GM23338 (cell line): ENCODE measurements at places on chromosomes 7 and 10. TPM values are rescaled to one million over a fixed set of nuclear protein-coding genes. Genes with fewer than 3 reads are reported as not detected.
A peak's percentile ranks its signal among the peaks of the same experiment; 100 is the strongest.

DNA sequence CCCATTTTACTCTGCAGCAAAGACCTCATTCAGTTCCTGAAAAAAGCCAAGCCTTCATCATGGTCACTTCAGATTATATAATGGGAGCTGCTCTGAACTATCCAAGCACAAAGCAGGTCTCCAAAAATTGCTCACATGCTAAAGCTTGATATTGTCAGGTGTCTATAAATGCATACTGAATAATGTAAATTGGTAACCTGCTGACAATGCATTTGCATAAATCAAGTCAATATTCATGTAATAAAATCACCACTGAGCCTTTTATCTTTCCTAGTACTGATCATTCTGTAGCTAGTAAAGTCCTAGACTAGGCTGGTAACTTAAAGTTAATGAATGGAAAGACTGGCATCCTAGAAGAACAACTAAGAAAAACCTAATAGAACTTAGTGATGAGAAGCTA, 188.3 kb downstream of the IMMP2L start:
- DNase-seq, result no peak
- no peaks in the 10 kb centered on the region for H3K27me3 ChIP-seq
- no peaks in the 10 kb centered on the region for H3K4me1 ChIP-seq
- H3K36me3 ChIP-seq, result no peaks in the 10 kb centered on the region
- no peak overlapping the region for H3K4me3 ChIP-seq

DNA sequence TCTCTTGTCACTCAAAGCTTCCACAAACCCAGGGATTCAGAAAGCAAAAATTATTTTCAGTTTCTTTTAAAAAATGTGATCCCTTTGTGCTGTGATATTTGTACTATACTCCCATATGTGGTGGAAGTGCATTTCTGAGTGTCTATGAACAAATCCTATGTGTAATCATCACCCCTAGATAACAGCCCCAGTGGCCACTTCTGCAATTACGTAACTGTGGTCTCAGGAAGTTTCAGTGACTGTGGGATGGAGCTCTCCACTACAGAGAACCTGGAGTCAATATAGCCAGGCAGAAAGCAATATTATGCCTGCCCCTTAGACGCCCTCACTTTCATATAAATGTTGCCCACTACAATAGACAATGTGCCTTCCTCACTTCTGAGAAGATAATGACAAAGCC, 1101.7 kb upstream of the GHITM start:
- H3K27ac ChIP-seq, result no peak overlapping the region
- no peak overlapping the region for H3K4me3 ChIP-seq
- no peaks in the 10 kb centered on the region for H3K4me1 ChIP-seq
- H3K36me3 ChIP-seq, result no peaks in the 10 kb centered on the region
- H3K27me3 ChIP-seq, result no peaks in the 10 kb centered on the region

DNA sequence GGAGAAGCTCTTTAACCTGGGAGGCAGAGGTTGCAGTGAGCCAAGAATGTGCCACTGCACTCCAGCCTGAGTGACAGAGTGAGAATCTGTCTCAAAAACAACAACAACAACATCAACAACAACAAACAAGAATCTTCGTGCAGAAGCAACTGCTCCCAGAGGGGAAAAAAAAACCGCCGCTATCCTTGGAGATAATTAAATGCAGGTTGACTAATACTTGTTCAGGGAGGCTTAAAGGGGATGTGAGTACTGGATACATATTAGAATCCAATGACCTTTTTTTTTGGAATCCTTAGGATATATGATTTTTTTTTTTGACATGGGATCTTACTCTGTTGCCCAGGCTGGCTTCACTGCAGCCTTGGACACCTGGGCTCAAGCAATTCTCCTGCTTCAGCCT, 89.6 kb upstream of the FAM171A1 start:
- DNase-seq, result no peak
- peaks cover 14% of the 10 kb centered on the region for H3K27me3 ChIP-seq
- H3K4me3 ChIP-seq, result no peak overlapping the region
- H3K27ac ChIP-seq, result no peak overlapping the region

DNA sequence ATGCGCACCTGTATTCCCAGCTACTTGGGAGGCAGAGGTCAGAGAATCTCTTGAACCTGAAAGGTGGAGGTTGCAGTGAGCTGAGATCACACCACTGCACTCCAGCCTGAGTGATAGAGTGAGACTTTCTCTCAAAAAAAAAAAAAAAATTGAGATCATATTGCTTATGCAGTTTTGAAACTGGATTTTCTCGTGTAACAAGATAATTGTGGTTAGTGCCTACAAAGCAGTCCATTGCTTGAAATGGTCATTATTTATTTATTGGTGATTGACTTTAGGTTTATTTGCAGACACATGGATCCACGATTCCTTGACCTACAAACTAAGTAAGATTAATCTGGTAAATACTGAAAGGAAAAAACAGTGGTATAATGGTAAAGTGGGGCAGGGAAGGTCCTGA, 149.8 kb downstream of the TAX1BP1 start:
- H3K4me1 ChIP-seq, result no peaks in the 10 kb centered on the region; the same call in 1 of the 2 replicates
- H3K27ac ChIP-seq, result no peak overlapping the region
- no peak for DNase-seq
- H3K27me3 ChIP-seq, result no peaks in the 10 kb centered on the region

GRCh38 chr10:96047004-96047649, 3.7 kb downstream of the CCNJ start:
- H3K27me3 ChIP-seq, result peaks cover 8% of the 10 kb centered on the region
- 0 out of 2 replicates have a peak, but pooled peaks cover 13% of the 10 kb centered on the region for H3K4me1 ChIP-seq
- DNase-seq, result no peak

DNA sequence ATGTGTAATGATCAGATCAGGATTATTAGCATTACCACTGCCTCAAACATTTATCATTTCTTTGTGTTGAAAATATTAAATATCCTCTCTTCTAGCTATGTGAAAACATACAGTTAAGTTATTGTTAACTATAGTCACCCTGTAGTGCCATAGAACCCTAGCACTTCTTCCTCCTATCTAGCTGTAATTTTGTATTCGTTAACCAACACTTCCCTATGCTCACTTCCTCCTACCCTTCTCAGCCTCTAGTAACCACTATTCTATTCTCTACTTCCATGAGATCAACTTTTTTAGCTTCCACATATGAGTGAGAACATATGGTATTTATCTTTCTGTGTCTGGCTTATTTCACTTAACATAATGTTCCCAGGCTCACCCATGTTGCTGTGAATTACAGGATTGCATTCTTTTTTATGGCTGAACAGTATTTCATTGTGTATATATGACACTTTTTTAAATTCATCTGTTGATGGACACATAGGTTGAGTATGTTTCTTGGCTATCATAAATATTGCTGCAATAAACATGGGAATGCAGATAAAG, 132.7 kb upstream of the RHOBTB1 start:
- H3K4me1 ChIP-seq, result no peaks in the 10 kb centered on the region

GRCh38 chr7:4939971-4940728, 18.8 kb downstream of the MMD2 start:
- no peak overlapping the region for H3K27ac ChIP-seq
- DNase-seq, result no peak
- no peaks in the 10 kb centered on the region for H3K27me3 ChIP-seq
- no peaks in the 10 kb centered on the region for H3K4me1 ChIP-seq
- H3K4me3 ChIP-seq, result no peak overlapping the region
- H3K36me3 ChIP-seq, result no peaks in the 10 kb centered on the region

DNA sequence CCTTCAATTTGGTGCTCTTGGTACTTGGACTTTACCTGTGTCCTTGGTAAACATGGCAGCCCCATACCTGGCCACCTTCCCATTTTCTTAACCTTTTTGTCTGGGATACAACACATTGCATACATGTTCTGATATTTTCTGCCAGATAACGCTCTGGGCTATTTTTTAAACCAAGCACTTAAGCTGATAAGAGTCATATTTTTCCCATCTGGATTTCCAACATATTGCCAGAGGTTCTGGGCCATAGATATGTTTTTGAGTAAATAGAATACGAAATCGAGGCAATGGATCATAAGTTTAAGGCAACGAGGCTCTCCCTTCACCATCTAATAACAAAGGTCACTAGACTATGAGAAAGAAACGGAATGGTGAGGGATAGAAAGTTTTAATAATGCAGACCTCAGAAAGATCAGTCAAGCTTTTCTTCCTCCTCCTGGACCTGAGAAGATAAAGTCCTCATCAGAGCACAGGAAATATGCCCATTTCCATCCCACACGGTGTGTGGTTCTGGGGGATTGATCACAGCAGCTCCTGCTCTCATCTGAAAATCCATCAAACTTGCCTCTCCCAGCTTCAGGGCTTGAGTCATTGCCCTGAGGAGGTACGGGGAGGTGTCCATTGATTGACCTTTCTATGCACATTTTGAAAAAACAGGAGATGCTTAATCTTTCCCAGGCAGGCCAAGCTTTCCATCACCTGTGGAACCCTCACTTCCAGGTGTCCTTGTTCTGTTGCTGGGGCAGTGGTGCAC, 257.2 kb downstream of the GFRA1 start:
- H3K27me3 ChIP-seq, result no peaks in the 10 kb centered on the region
- H3K4me3 ChIP-seq, result no peak overlapping the region
- H3K36me3 ChIP-seq, result no peaks in the 10 kb centered on the region
- DNase-seq, result no peak
- no peaks in the 10 kb centered on the region for H3K4me1 ChIP-seq
- H3K27ac ChIP-seq, result no peak overlapping the region

DNA sequence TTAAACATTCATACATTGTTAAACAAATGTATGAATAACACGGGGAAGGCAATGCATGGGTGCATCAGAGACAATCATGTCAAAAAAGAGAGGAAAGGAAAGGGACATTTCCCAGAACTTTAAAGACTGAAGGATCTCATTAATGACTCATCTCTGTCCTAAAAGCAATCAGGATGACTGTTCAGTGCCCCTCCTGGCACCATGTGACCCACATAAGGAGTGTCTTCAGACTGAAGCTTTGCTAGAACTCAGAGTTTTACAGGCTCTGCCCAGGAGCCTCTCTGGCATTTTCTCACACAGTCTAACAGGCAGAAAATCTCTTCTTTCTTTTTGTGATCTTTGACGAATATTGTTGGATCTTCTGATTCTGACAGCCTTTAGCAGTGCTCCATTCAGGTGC, 315.3 kb downstream of the OTUD1 start:
- no peak for DNase-seq
- no peaks in the 10 kb centered on the region for H3K36me3 ChIP-seq
- no peak overlapping the region for H3K27ac ChIP-seq
- H3K4me3 ChIP-seq, result no peak overlapping the region
- H3K27me3 ChIP-seq, result no peaks in the 10 kb centered on the region

GRCh38 chr10:122307669-122308416, 36.7 kb downstream of the BTBD16 start:
- H3K4me1 ChIP-seq, result 0 out of 2 replicates have a peak, but pooled peaks cover 2% of the 10 kb centered on the region
- H3K36me3 ChIP-seq, result no peaks in the 10 kb centered on the region
- DNase-seq, result no peak
- no peaks in the 10 kb centered on the region for H3K27me3 ChIP-seq
- H3K4me3 ChIP-seq, result no peak overlapping the region

GRCh38 chr10:35895331-35895730, 253.2 kb upstream of the FZD8 start:
- no peaks in the 10 kb centered on the region for H3K36me3 ChIP-seq
- H3K4me1 ChIP-seq, result no peaks in the 10 kb centered on the region
- no peaks in the 10 kb centered on the region for H3K27me3 ChIP-seq
- no peak for DNase-seq
- H3K4me3 ChIP-seq, result no peak overlapping the region
- H3K27ac ChIP-seq, result no peak overlapping the region

DNA sequence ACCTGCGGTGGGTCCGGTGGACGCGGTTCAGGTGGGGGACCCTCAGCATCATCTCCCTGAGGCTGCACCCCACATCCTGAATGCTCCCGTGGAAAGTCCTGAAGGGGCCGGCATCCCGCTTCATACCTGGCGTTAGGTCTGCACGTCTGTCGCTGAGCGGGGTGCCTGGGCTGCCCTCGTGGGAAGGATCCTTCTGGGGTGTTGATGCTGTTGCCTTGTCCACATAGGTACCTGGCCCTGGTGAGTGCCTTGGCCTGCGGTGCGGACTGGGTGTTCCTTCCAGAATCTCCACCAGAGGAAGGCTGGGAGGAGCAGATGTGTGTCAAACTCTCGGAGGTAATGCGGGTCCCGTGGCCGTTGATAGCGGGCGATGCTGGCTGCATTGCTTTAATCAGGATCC, 37.8 kb downstream of the PFKP start:
- H3K27ac ChIP-seq, result no peak overlapping the region
- no peak overlapping the region for H3K4me3 ChIP-seq
- DNase-seq, result no peak

- H3K36me3 ChIP-seq, result no peaks in the 10 kb centered on the region
- no peak for DNase-seq
- 0 out of 2 replicates have a peak overlapping the region, but pooled peaks have one; percentile 62 for H3K27ac ChIP-seq
- H3K4me3 ChIP-seq, result no peak overlapping the region
- H3K4me1 ChIP-seq, result peaks cover 30% of the 10 kb centered on the region
Observed at GRCh38 chr7:84913731-84914130, 273.1 kb downstream of the SEMA3D start.

DNA sequence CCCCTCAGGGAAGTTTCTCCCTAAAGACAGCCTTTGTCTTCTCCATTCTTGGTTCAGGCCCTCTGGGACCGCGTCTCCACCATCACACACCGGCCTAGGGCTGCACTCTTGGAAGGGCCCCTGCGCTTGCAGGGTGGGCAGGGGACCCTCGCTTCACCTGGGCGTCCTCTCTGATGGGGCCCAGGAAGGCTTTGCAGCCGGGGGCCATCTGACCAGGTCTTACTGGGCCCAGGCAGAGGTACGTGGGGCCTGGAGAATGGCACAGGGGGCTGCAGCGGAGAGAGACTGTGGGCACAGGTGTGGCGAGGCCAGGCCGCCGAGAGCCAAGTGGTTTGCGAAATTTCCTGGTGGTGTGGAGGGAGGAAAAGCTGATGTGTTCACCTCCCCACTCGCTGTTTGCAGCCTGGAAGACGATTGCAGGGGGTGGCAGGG, 44.4 kb downstream of the ALOX5 start:
- H3K27ac ChIP-seq, result no peak overlapping the region
- H3K27me3 ChIP-seq, result 0 out of 2 replicates have a peak, but pooled peaks cover 9% of the 10 kb centered on the region
- H3K4me1 ChIP-seq, result peaks cover 5% of the 10 kb centered on the region; the same call in 1 of the 2 replicates
- DNase-seq, result no peak
- H3K4me3 ChIP-seq, result peak overlapping the region; percentile 82
- no peaks in the 10 kb centered on the region for H3K36me3 ChIP-seq

- no peak overlapping the region for H3K4me3 ChIP-seq
- no peak overlapping the region for H3K27ac ChIP-seq
- H3K36me3 ChIP-seq, result no peaks in the 10 kb centered on the region
- no peaks in the 10 kb centered on the region for H3K27me3 ChIP-seq
- H3K4me1 ChIP-seq, result no peaks in the 10 kb centered on the region
- DNase-seq, result no peak
Observed at GRCh38 chr10:119457966-119458766, 84.4 kb downstream of the RGS10 start.

Gene CPXM2
- total RNA-seq, result 5.3 and 8.1 TPM in 2 replicates

Gene STEAP4
- under 0.01 TPM in 1 of 2 replicates, not detected in the other for total RNA-seq

Gene GPR37
- 6.8 and 8.5 TPM in 2 replicates for total RNA-seq

Gene CDNF
- 1.1 and 2.2 TPM in 2 replicates for total RNA-seq

Gene PRF1
- total RNA-seq, result not detected in 2 replicates

Gene SSC4D
- 11.4 and 12.7 TPM in 2 replicates for total RNA-seq

Gene FOXP2
- 0.24 TPM in 1 of 2 replicates, not detected in the other for total RNA-seq

Gene GARIN1A
- 0.12 TPM in 1 of 2 replicates, not detected in the other for total RNA-seq

Gene MYL10
- not detected in 2 replicates for total RNA-seq

Gene SPOCK2
- total RNA-seq, result 2.6 and 3.6 TPM in 2 replicates

Gene BMPER
- total RNA-seq, result 0.43 and 1.4 TPM in 2 replicates
